ENCODE measurements at places on chromosomes 5 and 9.
A peak's percentile ranks its signal among the peaks of the same experiment; 100 is the strongest.

- DNase-seq: no peak
Observed at GRCh38 chr5:157672976-157673375, 1.6 kb downstream of the C5orf52 start.

DNA sequence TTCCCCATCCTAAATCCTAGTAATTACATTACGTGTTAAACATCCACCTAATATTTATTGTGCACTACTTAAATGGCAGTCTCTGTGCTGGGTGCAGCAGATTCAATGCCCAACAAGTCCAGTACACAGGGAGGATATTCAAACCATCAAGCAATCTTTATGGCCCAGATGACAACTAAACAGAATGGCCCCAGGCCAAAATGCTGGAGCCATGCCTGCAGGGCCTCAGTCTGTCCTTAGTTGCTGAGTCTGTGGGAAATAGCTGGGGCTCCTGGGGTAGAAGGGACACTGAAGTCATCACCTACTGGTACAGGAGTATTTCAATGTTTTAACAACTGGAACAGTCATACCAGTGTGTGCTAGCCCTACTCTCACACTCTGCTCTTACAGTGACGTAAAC, 153.5 kb downstream of the ZNF608 start:
- DNase-seq: no peak

GRCh38 chr9:36046923-36047322, 10.2 kb downstream of the RECK start:
- peak; percentile 27 for DNase-seq

DNA sequence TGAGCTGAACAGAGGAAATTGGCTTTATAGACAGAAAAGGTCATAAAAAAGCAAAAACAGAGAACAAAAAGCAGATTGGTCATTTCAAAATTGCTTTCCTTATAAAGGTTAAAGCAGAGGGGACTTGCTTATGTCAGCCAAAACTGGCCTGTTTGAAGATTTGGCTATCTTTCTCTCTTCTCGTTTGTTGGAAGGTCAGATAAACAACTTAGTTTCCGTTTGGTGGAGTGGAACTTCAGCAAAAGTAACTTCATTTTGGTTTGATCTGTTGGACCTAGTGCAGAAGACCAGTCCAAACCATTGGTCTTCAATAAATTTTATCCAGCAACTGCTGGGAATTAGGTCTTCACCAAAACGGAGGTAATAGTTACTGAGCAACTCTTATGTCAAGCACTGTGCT, 45.1 kb upstream of the HMGCS1 start:
- DNase-seq: no peak

GRCh38 chr5:14440582-14441431, 140.8 kb upstream of the OTULINL start:
- peak; percentile 97 for DNase-seq

All from adipocyte (in vitro differentiated cells).